ENCODE measurements at places on chromosomes 3 and 15.

DNA sequence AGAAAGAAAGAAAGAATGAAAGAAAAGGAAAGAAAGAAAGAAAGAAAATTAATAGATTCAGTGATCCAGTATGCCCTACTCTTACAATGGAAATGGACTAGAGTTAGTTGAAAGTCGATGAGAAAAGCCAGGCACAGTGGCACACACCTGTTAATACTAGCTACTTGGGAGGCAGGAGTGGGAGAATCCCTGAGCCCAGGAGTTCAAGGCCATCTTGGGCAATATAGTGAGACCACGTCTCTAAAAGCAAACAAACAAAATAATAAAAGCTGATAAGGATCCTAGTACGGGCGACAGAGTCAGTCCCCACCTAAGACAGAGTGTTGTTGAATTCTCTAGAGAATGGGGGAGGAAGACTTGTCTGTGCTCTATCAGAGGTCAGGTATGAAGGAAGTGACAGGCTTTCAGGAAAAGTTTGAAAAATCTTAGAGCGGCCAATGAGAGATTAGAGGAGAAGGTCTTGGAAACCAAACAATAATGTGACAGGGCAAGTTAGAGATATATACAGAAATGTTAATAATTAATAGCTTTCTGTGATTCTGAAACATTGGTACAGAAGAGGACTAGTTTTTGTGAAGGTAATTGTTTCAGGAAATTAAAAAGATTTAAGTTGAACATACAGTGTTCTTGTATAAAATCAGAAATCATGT lies 117.9 kb upstream of the PTX3 start:
- DNase-seq: no peak
- no peaks in the 10 kb centered on the region for H3K36me3 ChIP-seq
- H3K4me1 ChIP-seq: no peaks in the 10 kb centered on the region

GRCh38 chr3:53824795-53825194 lies 21.4 kb downstream of the CHDH start:
- H3K4me3 ChIP-seq: no peak overlapping the region
- H3K36me3 ChIP-seq: peaks cover 6% of the 10 kb centered on the region
- H3K27me3 ChIP-seq: no peaks in the 10 kb centered on the region
- H3K27ac ChIP-seq: no peak overlapping the region
- no peaks in the 10 kb centered on the region for H3K4me1 ChIP-seq
- no peak for DNase-seq

DNA sequence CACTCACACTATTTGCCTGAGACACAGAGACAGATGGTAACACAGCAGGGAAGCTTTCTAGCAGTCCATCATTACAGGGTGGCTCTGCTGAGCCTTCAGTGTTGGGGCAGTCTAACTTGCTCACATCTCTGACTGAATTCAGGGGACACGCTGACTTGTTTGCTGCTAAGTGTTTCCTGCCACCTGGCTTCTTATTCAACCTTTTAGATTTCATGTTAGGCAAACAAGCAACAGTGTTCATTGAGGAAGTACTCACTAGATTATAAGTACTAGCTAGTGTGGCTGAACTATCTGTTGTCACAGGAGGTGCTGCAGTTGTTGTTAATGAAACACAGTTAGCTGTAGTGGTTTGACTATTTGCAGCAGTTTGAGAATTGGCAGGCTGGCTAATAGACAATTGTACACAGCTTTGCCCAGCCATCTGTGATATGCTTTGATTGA lies 37.3 kb downstream of the USF3 start:
- H3K27ac ChIP-seq: no peak overlapping the region
- no peak overlapping the region for H3K4me3 ChIP-seq
- peaks cover 4% of the 10 kb centered on the region for H3K36me3 ChIP-seq
- H3K4me1 ChIP-seq: no peaks in the 10 kb centered on the region
- no peaks in the 10 kb centered on the region for H3K27me3 ChIP-seq

DNA sequence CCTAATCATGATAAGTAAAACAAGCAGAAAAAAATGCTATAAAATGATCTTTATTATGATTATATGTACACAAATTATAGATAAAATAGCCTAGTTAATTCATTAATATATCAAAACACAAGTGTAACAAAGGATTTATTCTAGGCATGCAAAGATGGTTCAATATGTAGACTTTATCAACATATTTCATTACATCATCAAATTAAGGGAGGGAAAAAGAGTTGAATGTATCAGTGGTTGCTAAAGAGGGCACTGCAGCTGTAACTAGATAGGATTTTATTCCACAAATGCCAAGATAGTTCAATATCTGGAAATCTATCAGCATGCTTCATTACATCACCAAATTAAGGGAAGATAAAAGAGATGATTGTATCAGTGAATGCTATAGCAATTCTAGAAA lies 248.3 kb downstream of the LPP start:
- no peak for DNase-seq
- H3K36me3 ChIP-seq: peaks cover 2% of the 10 kb centered on the region
- H3K27me3 ChIP-seq: no peaks in the 10 kb centered on the region
- H3K27ac ChIP-seq: no peak overlapping the region
- no peak overlapping the region for H3K4me3 ChIP-seq

DNA sequence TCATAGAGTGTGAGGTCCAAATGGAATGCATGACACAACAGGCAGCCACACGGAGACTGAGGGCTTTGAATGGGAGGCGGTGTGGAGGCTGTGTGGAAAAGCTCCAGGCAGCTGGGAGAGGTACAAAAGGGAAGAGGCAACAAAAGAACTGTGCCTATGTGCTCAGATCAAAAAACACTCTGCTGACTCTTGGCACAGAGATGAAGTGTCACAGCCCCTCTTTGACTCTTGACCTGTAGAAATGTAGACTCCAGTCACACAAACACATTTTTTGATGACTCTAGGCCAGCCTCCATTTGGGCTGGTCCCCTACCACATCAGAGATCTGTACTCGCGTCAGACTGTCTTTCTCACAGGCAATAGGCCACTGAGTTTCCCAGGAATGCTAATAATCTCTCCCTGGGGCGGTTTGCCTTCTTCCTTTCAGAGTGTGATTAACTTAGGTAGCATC lies 456.0 kb downstream of the TUSC7 start:
- no peaks in the 10 kb centered on the region for H3K4me1 ChIP-seq
- H3K4me3 ChIP-seq: no peak overlapping the region
- H3K27me3 ChIP-seq: no peaks in the 10 kb centered on the region
- H3K27ac ChIP-seq: no peak overlapping the region
- DNase-seq: no peak
